ENCODE measurements at places on chromosomes 7 and 10.

GRCh38 chr10:71632200-71632820, 87.3 kb downstream of the C10orf105 start:
- DNase-seq, result no peak

- no peak for DNase-seq
These were observed 34.7 kb downstream of the MRPS24 start for GRCh38 chr7:43834463-43835251.

DNA sequence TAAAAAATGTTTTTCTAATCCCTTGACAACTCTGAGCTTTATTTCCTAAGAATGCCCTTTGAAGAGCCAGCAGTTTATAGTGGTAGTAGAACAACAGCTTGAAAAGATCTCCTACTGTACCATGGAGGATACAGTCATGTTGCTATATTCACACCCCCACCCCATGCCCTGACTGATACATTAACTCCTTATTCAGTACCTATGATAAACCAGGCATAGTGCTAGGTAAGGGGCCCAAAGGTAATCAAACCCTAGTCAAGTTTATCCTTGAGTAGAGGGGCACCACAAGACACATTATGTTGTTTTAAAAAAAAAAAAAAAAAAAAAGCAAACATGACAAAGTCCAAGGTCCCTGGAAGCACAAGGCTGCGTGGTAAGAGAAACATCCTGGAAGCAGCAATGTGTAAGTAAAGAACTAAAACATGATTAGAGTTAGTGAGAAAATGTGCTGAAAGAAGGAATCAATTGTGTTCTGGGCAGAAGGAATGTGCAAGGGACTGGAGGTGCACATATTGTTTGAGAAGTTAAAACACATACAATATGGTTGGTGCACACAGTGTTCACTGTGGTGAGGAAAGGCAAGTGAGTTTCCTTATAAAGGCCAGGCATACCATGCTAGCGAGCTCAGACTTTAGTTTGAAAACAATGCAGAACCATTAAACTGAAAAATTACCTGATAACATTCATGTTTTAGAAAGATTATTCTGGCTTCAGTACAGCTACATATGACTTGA, 51.2 kb downstream of the PDE1C start:
- DNase-seq, result no peak

DNA sequence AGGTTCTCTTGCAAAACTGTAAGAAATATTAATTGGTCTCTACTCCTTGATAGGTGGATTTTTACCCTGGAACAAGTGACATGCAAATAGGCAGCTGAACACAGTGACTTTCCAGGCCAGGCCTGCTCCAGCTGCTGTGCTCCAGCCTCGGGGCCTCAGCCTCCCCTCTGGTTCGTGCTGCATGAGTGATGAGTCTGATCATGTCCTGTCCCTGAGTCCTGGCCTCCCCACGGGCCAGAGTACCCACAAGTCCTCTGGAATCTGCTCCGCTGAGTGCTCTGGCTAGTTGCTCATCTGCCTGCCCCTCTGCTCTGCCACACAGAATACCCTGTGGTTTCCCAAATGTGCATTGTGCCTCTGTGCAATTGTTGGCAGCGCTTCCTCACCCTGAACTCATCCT, 80.1 kb upstream of the PDZD8 start:
- no peak for DNase-seq

DNA sequence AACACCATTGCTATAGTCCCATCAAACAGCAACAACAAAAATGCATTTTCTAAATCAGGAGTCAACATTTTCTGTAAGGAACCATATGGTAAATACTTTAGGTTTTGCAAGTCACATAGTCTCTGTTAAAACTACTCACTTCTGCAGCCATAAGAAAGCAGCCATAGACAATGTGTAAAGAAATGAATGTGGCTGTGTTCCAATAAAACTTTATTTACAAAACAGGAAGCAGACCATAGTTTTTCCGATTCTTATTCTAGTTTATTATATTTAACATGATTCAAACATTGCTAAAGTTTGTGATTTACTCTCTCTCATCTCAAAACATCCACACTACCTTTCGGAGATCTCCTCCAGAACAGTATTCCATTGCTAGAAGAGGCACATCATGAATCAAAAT, 6.9 kb downstream of the CHUK start:
- no peak for DNase-seq

DNA sequence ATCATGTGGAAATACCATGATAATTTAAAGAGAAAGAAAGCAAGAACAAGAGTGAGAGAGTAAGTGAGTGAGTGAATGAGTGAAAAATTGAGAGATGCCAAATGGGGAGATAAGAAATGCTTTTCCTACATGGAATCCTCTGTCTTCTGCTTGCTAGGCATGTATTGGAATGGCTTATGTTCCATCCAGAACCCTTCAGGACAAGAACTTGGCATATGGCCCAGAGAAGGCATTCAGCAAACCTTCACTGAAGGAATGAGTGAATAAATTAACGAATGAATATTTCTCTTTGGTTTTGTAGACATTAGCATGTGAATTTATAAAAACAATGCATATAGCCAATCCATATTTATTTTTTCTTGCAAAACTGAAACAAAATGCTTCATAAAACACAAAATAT, 162.2 kb downstream of the LRRTM3 start:
- no peak for DNase-seq

DNA sequence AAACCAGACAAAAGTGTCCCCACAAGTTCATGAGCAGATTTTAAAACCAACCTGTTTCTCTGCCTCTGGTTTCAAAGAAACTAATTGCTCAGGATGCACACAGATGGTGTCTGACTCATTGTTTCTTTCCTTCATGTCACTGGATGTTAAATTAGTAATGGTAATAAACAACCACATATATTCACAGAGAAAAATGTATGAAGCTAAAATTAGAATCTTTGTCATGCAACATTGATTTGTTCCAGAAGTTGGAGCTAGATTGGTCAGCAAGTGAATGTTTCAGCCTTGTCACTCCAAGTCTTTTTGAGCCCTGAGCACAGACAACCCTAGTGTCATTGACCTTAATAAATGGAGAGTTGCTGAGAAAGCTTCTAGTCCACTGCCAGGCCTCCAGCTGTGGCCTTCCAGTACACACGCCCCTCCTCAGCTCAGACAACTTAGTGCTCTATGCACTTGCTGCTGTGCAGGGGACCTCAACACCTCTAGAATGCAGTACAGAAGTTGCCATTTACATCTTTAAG, 175.9 kb downstream of the CCDC71L start:
- DNase-seq, result no peak

GRCh38 chr10:124026589-124026939, 66.8 kb downstream of the CHST15 start:
- no peak for DNase-seq

DNA sequence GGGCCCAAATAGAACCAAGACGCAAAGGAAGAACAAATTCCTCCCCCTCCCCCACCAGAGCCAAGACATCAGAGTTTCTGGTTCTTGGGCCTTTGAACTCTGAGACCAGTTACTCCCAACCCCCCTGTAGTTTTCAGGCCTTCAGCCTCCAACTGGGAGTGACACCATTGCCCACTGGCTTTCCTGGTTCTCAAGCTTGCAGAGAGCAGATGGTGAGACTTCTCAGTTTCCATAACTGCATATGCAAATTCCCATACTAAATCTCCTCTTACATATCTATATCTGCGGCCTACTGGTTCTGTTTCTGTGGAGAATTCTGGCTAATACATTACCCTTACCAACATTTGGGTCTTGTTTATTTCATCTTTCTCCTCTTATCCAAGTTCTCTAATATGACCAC, 762.9 kb downstream of the GRM8 start:
- DNase-seq, result no peak

GRCh38 chr10:102046095-102046494, 9.9 kb downstream of the ARMH3 start:
- DNase-seq, result no peak
